ENCODE measurements at places on chromosomes 2 and 18. TPM values are rescaled to one million over a fixed set of nuclear protein-coding genes. Genes with fewer than 3 reads are reported as not detected.

ZNF521 gene
- 67.3 TPM for total RNA-seq

DNA sequence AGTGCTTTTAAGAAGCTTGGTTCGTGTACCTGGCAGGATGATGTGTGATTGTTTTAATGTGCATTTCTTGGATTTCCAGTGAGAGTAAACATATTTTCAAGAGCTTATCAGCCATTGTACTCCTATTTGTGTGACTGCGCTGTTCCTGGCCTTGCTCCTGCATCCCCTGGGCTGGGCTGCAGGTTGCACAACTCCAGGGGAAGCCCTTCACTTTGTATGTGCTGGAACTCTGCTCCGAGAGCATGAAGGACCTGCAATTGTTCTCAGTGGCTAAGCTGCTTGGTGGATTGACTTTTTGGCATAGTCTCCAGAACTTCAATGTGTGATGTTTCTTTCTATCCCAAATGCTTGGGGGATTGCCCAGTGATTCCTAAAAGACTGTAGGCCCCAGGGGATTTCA lies 18.8 kb downstream of the ATP6V1C2 start:
- no peak overlapping the region for H3K4me3 ChIP-seq
- DNase-seq = no peak
- no peaks in the 10 kb centered on the region for H3K36me3 ChIP-seq
- H3K27ac ChIP-seq = no peak overlapping the region
- no peaks in the 10 kb centered on the region for H3K4me1 ChIP-seq

GRCh38 chr2:109545828-109546713 lies 67.7 kb downstream of the SEPTIN10 start:
- H3K27ac ChIP-seq = no peak overlapping the region
- peak; percentile 65 for DNase-seq
- H3K4me1 ChIP-seq = no peaks in the 10 kb centered on the region
- no peak overlapping the region for H3K4me3 ChIP-seq

SKA1 gene
- total RNA-seq = not detected

GRCh38 chr2:241859017-241859435 lies 332 bp upstream of the PDCD1 start:
- no peaks in the 10 kb centered on the region for H3K36me3 ChIP-seq
- H3K4me3 ChIP-seq = no peak overlapping the region
- no peak for DNase-seq
- peaks cover 14% of the 10 kb centered on the region for H3K4me1 ChIP-seq
- peaks cover 6% of the 10 kb centered on the region for H3K27me3 ChIP-seq

GRCh38 chr2:100208141-100208770 lies 65.9 kb upstream of the AFF3 start:
- DNase-seq = no peak
- no peak overlapping the region for H3K27ac ChIP-seq
- H3K36me3 ChIP-seq = no peaks in the 10 kb centered on the region
- no peak overlapping the region for H3K4me3 ChIP-seq
- peaks cover 6% of the 10 kb centered on the region for H3K4me1 ChIP-seq
- no peaks in the 10 kb centered on the region for H3K27me3 ChIP-seq

RGPD3 gene
- 1.2 TPM for total RNA-seq

- peaks cover 24% of the 10 kb centered on the region for H3K4me1 ChIP-seq
- no peak overlapping the region for H3K4me3 ChIP-seq
- DNase-seq = peak; percentile 57
- no peak overlapping the region for H3K27ac ChIP-seq
- H3K36me3 ChIP-seq = no peaks in the 10 kb centered on the region
Measured at GRCh38 chr2:41711736-41712135, 336.1 kb upstream of the PKDCC start.

GRCh38 chr2:199136242-199136641 lies 321.5 kb downstream of the SATB2 start:
- H3K36me3 ChIP-seq = no peaks in the 10 kb centered on the region
- no peaks in the 10 kb centered on the region for H3K4me1 ChIP-seq
- H3K27me3 ChIP-seq = no peaks in the 10 kb centered on the region
- H3K27ac ChIP-seq = no peak overlapping the region
- no peak for DNase-seq

KCNS3 gene
- total RNA-seq = 7.8 TPM

DNA sequence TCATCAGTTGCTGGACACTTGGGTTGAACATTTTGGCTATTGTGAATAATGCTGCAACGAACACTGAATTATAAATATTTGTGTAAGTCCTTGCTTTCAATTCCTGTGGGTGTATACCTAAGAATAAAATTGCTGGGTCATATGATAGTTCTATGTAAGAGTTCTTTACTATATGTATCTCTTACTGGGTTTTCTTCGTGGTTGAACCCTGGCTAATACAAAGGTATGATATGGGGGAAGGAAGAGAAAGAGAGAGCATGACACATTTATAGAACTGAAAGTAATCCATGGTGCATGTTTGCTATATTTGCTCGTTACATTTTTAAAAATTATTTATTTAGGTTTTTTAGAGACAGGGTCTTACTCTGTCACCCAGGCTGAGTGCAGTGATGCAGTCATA lies 143.1 kb upstream of the GAREM1 start:
- H3K27me3 ChIP-seq = no peaks in the 10 kb centered on the region
- no peak overlapping the region for H3K27ac ChIP-seq
- H3K4me3 ChIP-seq = no peak overlapping the region

GRCh38 chr2:178865999-178866398 lies 58.8 kb upstream of the TTN start:
- H3K27ac ChIP-seq = no peak overlapping the region
- no peaks in the 10 kb centered on the region for H3K4me1 ChIP-seq
- no peak for DNase-seq
- H3K4me3 ChIP-seq = no peak overlapping the region
- no peaks in the 10 kb centered on the region for H3K36me3 ChIP-seq

DNA sequence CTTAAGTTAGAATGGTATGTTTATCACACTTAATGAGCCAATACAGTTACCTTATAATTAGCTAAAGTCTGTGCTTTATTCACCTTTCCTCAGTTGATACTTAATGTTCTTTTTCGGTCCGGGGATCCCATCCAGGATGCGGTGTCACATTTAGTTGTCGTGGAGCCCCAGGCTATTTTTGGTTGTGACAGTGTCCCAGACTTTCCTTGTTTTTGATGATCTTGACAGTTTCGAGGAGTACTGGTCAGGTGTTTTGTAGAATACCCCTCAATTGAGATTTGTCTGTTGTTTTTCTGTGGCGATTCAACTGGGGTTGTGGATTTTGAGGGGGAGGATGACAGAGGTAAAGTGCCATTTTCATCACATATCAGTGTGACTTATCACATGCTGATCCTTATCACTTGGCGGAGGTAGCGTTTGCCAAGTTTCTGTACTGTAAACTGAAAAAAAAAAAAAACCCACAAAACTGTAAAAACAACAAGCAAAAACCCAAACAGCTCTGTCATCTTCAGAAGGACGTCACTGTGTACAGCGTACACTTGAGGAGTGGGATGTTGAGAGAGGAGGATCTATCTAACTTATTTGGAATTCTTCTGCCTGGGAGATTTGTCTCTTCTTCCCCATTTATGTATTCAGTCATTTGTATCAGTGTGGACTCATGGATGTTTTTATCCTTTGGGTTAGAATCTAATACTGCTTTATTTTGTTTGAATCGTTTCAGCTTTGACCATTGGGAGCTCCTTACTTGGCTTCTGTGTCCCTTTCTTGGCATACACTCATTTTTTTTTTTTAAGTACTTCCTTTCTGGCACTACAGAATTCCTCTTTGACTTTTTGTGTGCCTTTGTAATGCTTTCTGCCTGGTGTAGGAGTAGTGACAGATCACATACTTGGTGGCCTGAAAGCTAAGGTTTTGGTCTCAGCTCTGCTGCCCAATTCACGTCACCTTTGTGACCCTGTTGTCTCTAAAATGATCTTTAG lies 68.1 kb downstream of the FMNL2 start:
- H3K36me3 ChIP-seq = no peaks in the 10 kb centered on the region
- H3K4me3 ChIP-seq = no peak overlapping the region
- peak overlapping the region; percentile 30 for H3K27ac ChIP-seq
- DNase-seq = no peak
- peaks cover 23% of the 10 kb centered on the region for H3K4me1 ChIP-seq

- peak overlapping the region; percentile 38 for H3K27ac ChIP-seq
- no peaks in the 10 kb centered on the region for H3K27me3 ChIP-seq
- H3K36me3 ChIP-seq = no peaks in the 10 kb centered on the region
- H3K4me1 ChIP-seq = peaks cover 28% of the 10 kb centered on the region
- DNase-seq = peak; percentile 26
- H3K4me3 ChIP-seq = peak overlapping the region; percentile 91
Measured at GRCh38 chr2:53786352-53786704, 425 bp downstream of the ASB3 start.

GRCh38 chr2:51032751-51033330 lies 909 bp upstream of the NRXN1 start:
- no peaks in the 10 kb centered on the region for H3K4me1 ChIP-seq
- H3K27me3 ChIP-seq = peaks cover 5% of the 10 kb centered on the region
- no peak for DNase-seq
- H3K27ac ChIP-seq = no peak overlapping the region
- H3K4me3 ChIP-seq = no peak overlapping the region

TPGS2 gene
- total RNA-seq = 180 TPM

GRCh38 chr2:133674066-133674432 lies 105.8 kb upstream of the NCKAP5 start:
- peak overlapping the region; percentile 68 for H3K27ac ChIP-seq
- H3K27me3 ChIP-seq = no peaks in the 10 kb centered on the region
- no peak for DNase-seq
- H3K4me3 ChIP-seq = no peak overlapping the region
- H3K36me3 ChIP-seq = no peaks in the 10 kb centered on the region

DNA sequence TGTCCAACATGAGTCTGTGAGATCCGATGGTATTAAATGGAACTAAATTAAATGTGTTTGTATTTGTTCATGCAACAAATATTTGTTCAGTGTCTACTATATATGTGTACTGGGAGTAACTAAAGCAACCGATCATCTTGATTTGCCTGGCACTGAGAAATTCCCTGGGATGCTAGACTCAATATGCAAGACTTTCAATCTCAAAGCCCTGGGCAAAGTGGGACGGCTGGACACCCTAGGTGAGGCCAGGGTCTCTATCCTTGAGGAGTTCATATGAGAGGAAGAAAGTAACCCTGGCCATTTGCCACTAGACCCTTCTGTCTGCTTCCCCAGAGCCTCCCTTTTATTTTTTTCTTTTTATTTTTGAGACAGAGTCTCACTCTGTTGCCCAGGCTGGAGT lies 44.0 kb upstream of the HPCAL1 start:
- H3K27ac ChIP-seq = no peak overlapping the region
- H3K36me3 ChIP-seq = no peaks in the 10 kb centered on the region
- H3K4me1 ChIP-seq = no peaks in the 10 kb centered on the region
- DNase-seq = no peak

GRCh38 chr2:233225230-233226068 lies 26.0 kb upstream of the ATG16L1 start:
- no peaks in the 10 kb centered on the region for H3K27me3 ChIP-seq
- H3K36me3 ChIP-seq = no peaks in the 10 kb centered on the region
- no peak overlapping the region for H3K27ac ChIP-seq
- no peak overlapping the region for H3K4me3 ChIP-seq
- no peak for DNase-seq
- H3K4me1 ChIP-seq = no peaks in the 10 kb centered on the region

FSHR gene
- not detected for total RNA-seq

GRCh38 chr2:109032229-109032820 lies 43.3 kb upstream of the EDAR start:
- H3K4me1 ChIP-seq = peaks cover 3% of the 10 kb centered on the region
- H3K27ac ChIP-seq = no peak overlapping the region
- no peak overlapping the region for H3K4me3 ChIP-seq
- no peaks in the 10 kb centered on the region for H3K36me3 ChIP-seq

DNA sequence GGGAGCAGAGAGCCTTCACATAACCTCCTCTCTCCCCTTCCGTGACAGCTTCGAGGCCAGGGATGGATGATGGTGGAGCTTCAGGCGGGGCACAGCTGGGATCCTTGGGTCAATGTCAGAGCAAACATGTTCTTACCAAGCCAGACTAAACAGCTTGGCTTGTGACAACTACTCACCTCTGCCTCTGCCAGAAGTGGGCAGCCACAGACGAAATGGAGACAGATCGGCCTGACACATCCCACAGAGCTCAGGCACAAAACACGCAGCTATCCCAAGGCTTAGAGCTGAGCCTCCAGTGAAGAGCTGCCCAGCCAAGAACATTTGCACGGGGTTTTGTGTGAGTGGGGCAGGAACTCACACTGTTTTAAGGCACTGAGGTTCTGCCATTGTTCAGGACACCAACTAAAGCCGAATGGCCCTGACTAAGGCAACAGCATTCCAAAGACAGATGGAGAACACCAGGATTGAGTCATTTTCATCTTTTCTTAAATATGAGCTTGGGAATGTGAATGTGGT lies 12.8 kb downstream of the PXDN start:
- no peaks in the 10 kb centered on the region for H3K27me3 ChIP-seq
- H3K36me3 ChIP-seq = no peaks in the 10 kb centered on the region
- peaks cover 22% of the 10 kb centered on the region for H3K4me1 ChIP-seq
- no peak for DNase-seq

DNA sequence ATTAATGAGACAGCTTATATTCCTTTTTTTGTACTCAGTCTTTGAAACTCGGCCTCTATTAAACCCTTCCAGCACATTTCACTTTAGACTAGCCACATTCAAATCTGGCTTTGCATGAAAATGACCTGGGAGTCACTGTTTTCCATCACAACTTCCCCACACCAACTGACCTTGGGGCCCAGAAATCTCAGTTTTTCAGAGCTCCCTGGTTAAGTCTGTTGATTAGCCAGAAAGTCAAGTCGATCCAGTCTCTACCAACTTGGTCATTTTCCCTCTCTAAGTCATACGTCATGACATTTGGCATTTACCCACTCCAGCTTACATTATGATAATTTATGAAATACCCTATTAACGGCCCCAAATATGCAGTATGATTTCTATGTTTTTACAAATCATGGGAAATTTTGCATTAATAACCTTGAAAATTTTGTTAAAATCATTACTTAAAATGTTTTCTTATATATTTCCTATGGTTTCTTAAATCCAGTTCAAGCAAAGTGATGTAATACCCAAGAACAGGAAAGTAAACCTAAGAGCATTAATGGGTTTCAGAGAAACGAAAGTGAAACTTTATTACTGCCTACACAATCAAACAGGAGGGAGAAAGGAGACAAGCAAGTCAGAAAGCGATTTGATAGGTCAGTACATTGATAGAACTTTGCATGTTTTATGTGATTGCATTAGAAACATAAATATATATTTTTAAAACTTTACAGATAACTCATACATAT lies 77.1 kb downstream of the SPATS2L start:
- H3K27ac ChIP-seq = no peak overlapping the region
- H3K4me3 ChIP-seq = no peak overlapping the region
- H3K27me3 ChIP-seq = no peaks in the 10 kb centered on the region
- no peak for DNase-seq

ADRA2B gene
- total RNA-seq = 0.78 TPM

GRCh38 chr2:62263076-62263715 lies 67.3 kb downstream of the B3GNT2 start:
- no peak for DNase-seq
- no peak overlapping the region for H3K4me3 ChIP-seq
- H3K27me3 ChIP-seq = no peaks in the 10 kb centered on the region

GDF7 gene
- total RNA-seq = 0.11 TPM
